Astrocyte (in vitro differentiated cells and primary cell): ENCODE measurements at places on chromosomes 2 and 18. TPM values are rescaled to one million over a fixed set of nuclear protein-coding genes. Genes with fewer than 3 reads are reported as not detected.

- DNase-seq, result peak; percentile 65
Measured at GRCh38 chr18:3450012-3450798, at the start of gene TGIF1. Gene TGIF1, plus strand, starts transcription at chr18:3450172. Its CDS starts 318 bp downstream, at chr18:3450490.

DES gene
- total RNA-seq, result 5.2 and 5.4 TPM in 2 replicates

GAREM2 gene
- 2.2 and 4.2 TPM in 2 replicates for total RNA-seq

- DNase-seq, result no peak
Measured at GRCh38 chr2:10045561-10046355, 2.4 kb downstream of the KLF11 start.

DNA sequence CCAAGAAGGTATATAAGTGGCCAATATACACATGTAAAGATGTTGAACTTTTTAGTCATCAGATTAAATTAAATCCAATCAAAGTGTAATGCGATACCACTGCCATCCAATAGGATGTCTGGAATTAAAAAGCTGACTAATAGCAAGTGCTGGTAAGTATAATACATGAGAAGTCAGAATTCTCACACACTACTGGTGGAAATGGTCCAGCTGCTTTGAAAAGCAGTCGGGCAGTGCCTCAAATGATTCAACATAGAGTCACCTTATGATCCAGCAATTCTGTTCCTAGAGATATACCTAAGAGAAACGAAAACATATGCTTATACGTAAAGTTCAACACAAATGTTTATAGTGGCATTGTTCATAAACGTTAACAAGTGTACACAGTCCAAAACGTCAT lies 124.1 kb upstream of the MYT1L start:
- DNase-seq, result no peak

- no peak for DNase-seq
Measured at GRCh38 chr18:79343567-79344207, 52.0 kb upstream of the NFATC1 start.
